Panc1 (cell line): ENCODE measurements at places on chromosomes 7 and 10. TPM values are rescaled to one million over a fixed set of nuclear protein-coding genes. Genes with fewer than 3 reads are reported as not detected.

- no peak overlapping the region for H3K4me3 ChIP-seq
- no peaks in the 10 kb centered on the region for H3K27me3 ChIP-seq
- H3K4me1 ChIP-seq, result no peaks in the 10 kb centered on the region
- H3K27ac ChIP-seq, result no peak overlapping the region
- DNase-seq, result no peak
- no peaks in the 10 kb centered on the region for H3K36me3 ChIP-seq
Measured at GRCh38 chr7:98760201-98760651, 109.6 kb downstream of the TMEM130 start.

DNA sequence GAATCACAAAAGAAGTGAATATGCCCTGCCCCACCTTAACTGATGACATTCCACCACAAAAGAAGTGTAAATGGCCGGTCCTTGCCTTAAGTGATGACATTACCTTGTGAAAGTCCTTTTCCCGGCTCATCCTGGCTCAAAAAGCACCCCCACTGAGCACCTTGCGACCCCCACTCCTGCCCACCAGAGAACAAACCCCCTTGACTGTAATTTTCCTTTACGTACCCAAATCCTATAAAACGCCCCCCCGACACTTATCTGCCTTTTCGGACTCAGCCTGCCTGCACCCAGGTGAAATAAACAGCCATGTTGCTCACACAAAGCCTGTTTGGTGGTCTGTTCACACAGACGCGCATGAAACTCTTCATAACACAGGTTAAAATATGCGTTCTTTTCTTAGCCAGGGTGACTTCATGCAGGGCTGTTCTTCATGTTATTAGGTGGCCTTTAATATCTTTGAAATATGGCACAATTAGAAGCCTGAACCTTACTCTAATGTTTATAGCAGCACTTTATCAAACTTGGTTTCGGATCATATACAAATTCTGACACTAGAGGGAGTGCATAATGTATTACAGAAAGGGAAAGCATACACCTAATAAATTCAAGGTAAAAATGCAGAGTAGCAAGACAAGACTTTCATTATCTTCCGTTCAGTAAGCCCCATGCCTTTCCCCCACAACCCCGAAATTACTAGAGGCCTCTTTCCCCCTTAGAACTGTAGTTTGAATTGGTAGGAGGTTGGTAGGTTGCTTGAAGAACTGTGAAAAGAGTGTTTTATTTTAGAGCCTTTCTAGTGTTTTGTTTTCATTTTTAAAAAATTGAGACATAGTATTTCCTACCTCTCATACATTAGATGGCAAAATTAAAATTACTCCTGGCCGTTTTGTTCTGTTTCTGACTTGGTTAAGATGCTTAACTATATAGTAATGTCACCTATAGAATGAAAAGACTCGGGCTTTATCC is 117.9 kb downstream of the NPY start:
- H3K27me3 ChIP-seq, result peaks cover 4% of the 10 kb centered on the region; the same call in 1 of the 2 replicates
- H3K36me3 ChIP-seq, result no peaks in the 10 kb centered on the region
- H3K4me3 ChIP-seq, result 0 out of 2 replicates have a peak overlapping the region, but pooled peaks have one; percentile 7
- H3K4me1 ChIP-seq, result no peaks in the 10 kb centered on the region
- DNase-seq, result peak; percentile 33

GRCh38 chr7:91468256-91468655 is 204.0 kb downstream of the FZD1 start:
- DNase-seq, result no peak
- no peaks in the 10 kb centered on the region for H3K4me1 ChIP-seq
- no peaks in the 10 kb centered on the region for H3K27me3 ChIP-seq
- no peaks in the 10 kb centered on the region for H3K36me3 ChIP-seq

GRCh38 chr7:50069613-50070012 is 23.4 kb downstream of the ZPBP start:
- H3K27ac ChIP-seq, result no peak overlapping the region
- H3K4me1 ChIP-seq, result peaks cover 8% of the 10 kb centered on the region; the same call in 1 of the 2 replicates
- no peaks in the 10 kb centered on the region for H3K36me3 ChIP-seq

GRCh38 chr7:131122394-131122793 is 205.3 kb upstream of the MKLN1 start:
- no peaks in the 10 kb centered on the region for H3K36me3 ChIP-seq
- no peak overlapping the region for H3K27ac ChIP-seq
- DNase-seq, result no peak

- H3K36me3 ChIP-seq, result no peaks in the 10 kb centered on the region
- no peak overlapping the region for H3K4me3 ChIP-seq
- H3K27me3 ChIP-seq, result no peaks in the 10 kb centered on the region
- H3K27ac ChIP-seq, result no peak overlapping the region
Measured at GRCh38 chr7:41268878-41269277, 434.0 kb downstream of the INHBA start.

DNA sequence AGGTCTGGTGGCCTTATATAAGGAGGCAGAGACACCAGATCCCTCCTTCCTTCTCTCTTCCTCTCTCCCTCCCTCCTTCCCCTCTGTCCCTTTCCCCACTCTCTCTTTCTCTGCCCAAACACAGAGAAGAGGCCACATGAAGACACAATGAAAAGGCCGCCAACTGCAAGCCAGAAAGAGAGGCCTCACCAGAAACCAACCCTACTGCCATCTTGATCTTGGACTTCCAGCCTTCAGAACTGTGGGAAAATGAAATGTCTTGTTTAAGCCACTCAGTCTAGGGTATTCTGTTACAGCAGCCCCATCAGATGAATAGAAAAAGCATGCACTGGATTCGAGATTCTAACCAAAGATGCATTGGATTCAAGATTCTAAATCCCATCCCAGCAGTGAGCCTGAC is 168.1 kb downstream of the FAM107B start:
- 0 out of 2 replicates have a peak, but pooled peaks cover 4% of the 10 kb centered on the region for H3K27me3 ChIP-seq
- H3K4me3 ChIP-seq, result no peak overlapping the region
- DNase-seq, result no peak
- 0 out of 2 replicates have a peak, but pooled peaks cover 4% of the 10 kb centered on the region for H3K4me1 ChIP-seq

GRCh38 chr7:68070992-68071391 is 1074.4 kb downstream of the TYW1 start:
- H3K27ac ChIP-seq, result no peak overlapping the region
- H3K4me3 ChIP-seq, result no peak overlapping the region
- no peaks in the 10 kb centered on the region for H3K4me1 ChIP-seq
- H3K27me3 ChIP-seq, result no peaks in the 10 kb centered on the region

- H3K4me1 ChIP-seq, result peaks cover 3% of the 10 kb centered on the region; the same call in 1 of the 2 replicates
- no peak overlapping the region for H3K27ac ChIP-seq
- no peak overlapping the region for H3K4me3 ChIP-seq
- no peak for DNase-seq
- no peaks in the 10 kb centered on the region for H3K27me3 ChIP-seq
Measured at GRCh38 chr10:24242562-24242961, 33.6 kb downstream of the KIAA1217 start.

DNA sequence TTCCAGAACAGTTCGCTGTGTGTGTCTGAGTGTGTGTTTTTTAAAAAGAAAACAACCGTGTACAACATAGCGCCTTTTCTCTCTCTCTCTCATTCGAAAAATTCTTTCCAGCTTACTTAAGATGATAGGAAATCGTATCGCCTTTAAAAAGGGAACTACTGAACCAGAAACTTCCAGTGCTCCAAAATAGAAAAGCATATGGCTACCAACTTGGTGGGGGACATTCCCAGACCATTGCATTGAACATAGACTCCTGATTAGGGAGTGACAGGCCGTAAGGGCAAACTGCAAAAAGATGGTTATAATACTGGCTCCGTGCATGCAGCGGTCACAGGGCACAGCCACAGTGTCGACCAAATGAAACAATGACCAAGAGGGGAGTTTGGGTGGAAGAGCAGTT is 94.4 kb upstream of the FGFR2 start:
- no peak overlapping the region for H3K4me3 ChIP-seq
- no peaks in the 10 kb centered on the region for H3K36me3 ChIP-seq
- H3K4me1 ChIP-seq, result no peaks in the 10 kb centered on the region
- DNase-seq, result no peak
- H3K27me3 ChIP-seq, result peaks cover 37% of the 10 kb centered on the region
- no peak overlapping the region for H3K27ac ChIP-seq

DNA sequence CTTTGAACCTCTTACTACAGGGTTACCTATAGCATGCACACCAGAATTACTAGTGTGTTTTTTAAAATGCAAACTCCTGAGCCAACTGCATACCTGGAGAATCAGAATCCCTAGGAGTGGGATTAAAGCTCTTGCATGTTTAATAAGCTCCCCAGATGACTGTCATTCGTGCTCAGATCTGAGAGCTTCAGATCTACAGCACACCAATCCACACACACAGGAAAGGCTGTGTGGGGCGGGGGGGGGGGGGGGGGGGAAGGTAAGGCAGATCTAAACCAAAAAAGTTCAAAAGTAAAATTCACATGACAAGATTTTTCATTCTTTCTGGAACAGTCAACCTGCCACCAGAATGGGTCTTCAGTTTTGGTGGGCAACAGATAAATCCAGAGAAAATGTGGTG is 5.5 kb downstream of the FAM3C start:
- H3K4me3 ChIP-seq, result no peak overlapping the region
- no peak for DNase-seq
- no peak overlapping the region for H3K27ac ChIP-seq
- peaks cover 13% of the 10 kb centered on the region for H3K4me1 ChIP-seq
- H3K36me3 ChIP-seq, result peaks cover 2% of the 10 kb centered on the region
- no peaks in the 10 kb centered on the region for H3K27me3 ChIP-seq

- H3K36me3 ChIP-seq, result no peaks in the 10 kb centered on the region
- no peak overlapping the region for H3K27ac ChIP-seq
- H3K27me3 ChIP-seq, result peaks cover 16% of the 10 kb centered on the region
- H3K4me3 ChIP-seq, result no peak overlapping the region
- no peak for DNase-seq
Measured at GRCh38 chr7:132742189-132742612, 165.9 kb upstream of the PLXNA4 start.

DNA sequence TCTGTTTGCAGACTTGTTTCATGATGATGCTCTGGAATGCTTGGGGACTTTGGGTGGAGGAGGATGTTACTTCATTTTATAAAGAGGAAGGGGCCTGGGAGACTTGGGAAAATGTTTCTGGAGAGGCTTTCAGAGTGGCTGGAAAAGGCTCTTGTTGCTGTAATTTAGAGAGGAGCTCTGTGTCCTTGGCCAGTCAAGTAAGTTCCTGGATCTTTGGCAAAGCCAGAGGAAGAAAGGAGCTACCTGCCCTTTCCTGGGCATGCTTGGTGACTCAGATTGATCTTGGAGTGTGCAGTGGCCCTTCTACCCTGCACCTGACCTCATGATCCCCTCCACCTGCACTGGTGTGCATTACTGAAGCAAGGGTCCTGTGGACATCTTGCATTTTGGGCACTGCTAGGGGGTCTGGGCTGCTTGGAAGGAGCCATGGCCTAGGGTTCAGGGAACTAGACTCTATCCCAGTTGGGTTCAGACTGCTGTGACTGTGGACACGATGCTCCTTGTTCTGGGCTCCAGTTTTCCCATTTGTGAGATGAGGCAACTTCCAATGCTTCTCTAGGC is 56.1 kb downstream of the ADCYAP1R1 start:
- no peak overlapping the region for H3K4me3 ChIP-seq
- H3K4me1 ChIP-seq, result no peaks in the 10 kb centered on the region
- DNase-seq, result no peak
- H3K27me3 ChIP-seq, result peaks cover 6% of the 10 kb centered on the region; the same call in 1 of the 2 replicates

GRCh38 chr10:11106621-11107374 is 89.1 kb downstream of the CELF2 start:
- no peaks in the 10 kb centered on the region for H3K4me1 ChIP-seq
- H3K27me3 ChIP-seq, result no peaks in the 10 kb centered on the region
- H3K27ac ChIP-seq, result no peak overlapping the region
- no peak for DNase-seq
- no peak overlapping the region for H3K4me3 ChIP-seq
- no peaks in the 10 kb centered on the region for H3K36me3 ChIP-seq

GRCh38 chr10:17081431-17081830 is 48.2 kb downstream of the CUBN start:
- H3K36me3 ChIP-seq, result no peaks in the 10 kb centered on the region
- DNase-seq, result no peak
- H3K4me3 ChIP-seq, result no peak overlapping the region
- peak overlapping the region; percentile 17; the same call in 1 of the 2 replicates for H3K27ac ChIP-seq

DNA sequence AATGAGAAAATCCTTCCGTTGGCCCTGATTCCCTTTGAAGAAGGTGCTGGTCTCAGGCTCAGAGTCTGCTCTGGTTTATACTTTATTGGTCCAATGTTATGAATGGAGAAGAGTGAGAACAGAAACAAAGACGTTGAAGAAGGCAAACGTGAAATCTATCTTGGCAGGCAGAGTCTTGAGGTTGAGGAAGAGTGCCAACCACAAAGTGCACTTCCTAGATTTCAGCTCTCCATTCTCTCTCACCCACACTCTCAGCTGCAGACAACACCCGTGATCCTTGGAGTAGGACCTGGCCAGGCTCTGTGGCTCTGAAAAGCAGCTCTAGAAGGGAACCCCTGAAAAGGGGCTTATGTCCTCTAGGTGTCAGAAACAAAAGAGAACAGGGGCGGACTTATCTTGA is 128.9 kb upstream of the PLXNA4 start:
- no peaks in the 10 kb centered on the region; the same call in 1 of the 2 replicates for H3K27me3 ChIP-seq
- H3K4me1 ChIP-seq, result no peaks in the 10 kb centered on the region
- no peak overlapping the region for H3K4me3 ChIP-seq
- DNase-seq, result no peak

DNA sequence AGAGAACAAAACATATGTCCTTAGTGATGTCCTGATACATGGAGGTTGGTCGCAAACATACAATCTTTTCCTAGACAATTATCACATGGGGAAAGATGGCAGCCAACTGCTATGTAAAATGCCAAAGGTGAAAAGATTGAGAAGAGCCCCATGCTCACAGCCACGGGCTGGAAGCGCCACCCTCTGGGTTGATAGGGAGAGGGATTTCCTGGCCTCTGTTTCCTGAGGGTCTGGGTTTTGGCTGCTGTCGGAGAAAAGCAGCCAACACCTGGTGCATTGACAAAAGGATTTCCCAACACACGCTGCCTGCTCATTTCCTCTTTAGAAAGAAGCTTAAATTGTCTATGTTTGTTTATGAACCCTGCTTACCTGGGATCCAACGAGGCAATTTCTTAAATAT is 43.8 kb downstream of the ITIH5 start:
- no peaks in the 10 kb centered on the region for H3K4me1 ChIP-seq
- H3K27me3 ChIP-seq, result no peaks in the 10 kb centered on the region
- DNase-seq, result no peak
- no peaks in the 10 kb centered on the region for H3K36me3 ChIP-seq
- no peak overlapping the region for H3K4me3 ChIP-seq

DNA sequence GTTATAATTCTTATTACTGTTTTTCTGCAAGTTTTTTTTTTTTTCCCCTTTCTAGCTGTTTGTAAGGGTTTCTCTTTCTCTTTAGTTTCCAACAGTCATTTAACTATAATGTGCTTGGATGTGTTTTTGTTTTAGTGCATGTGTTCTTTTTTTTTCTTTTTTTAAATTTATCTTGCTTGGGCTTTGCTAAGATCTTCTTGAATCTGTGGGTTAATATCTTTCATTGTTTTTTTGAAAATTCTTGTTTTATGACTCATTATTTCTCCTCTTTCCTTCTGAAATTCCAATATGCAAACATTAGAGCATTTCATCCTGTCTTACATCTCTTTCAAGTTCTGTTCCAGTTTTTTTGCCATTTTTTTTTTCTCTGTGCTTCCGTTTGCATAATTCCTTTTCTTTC is 5.7 kb upstream of the HK1 start:
- no peak overlapping the region for H3K4me3 ChIP-seq
- no peak overlapping the region for H3K27ac ChIP-seq
- no peaks in the 10 kb centered on the region for H3K27me3 ChIP-seq
- no peak for DNase-seq
- no peaks in the 10 kb centered on the region for H3K4me1 ChIP-seq
- no peaks in the 10 kb centered on the region for H3K36me3 ChIP-seq

Gene LRRD1
- 0.05 TPM for total RNA-seq

Gene PTPRN2
- total RNA-seq, result 1.1 TPM

Gene PON1
- total RNA-seq, result not detected

Gene PTPRZ1
- 0.05 TPM for total RNA-seq

Gene ENTPD7
- 15.9 TPM for total RNA-seq

Gene PFKP
- total RNA-seq, result 232 TPM

Gene TECTB
- not detected for total RNA-seq

Gene SPAM1
- total RNA-seq, result not detected

Gene RPEL1
- 0.10 TPM for total RNA-seq
